ENCODE measurements at places on chromosomes 16 and 17. TPM values are rescaled to one million over a fixed set of nuclear protein-coding genes. Genes with fewer than 3 reads are reported as not detected.

Gene CTF1
- total RNA-seq, result 0.22 TPM

Gene TPSAB1
- total RNA-seq, result not detected

Gene HS3ST3B1
- 13.4 TPM for total RNA-seq

Gene MRM1
- total RNA-seq, result 13.5 TPM

Gene TAT
- total RNA-seq, result not detected

Gene MYH13
- not detected for total RNA-seq

Gene TPSG1
- not detected for total RNA-seq

Gene CTRL
- 3.1 TPM for total RNA-seq

Gene TBC1D3H
- not detected for total RNA-seq

Gene TEX14
- 0.14 TPM for total RNA-seq

Gene RTN4RL1
- 0.17 TPM for total RNA-seq

Gene ADORA2B
- 0.27 TPM for total RNA-seq

Gene ABCC11
- 0.33 TPM for total RNA-seq

Gene CCL22
- 1.7 TPM for total RNA-seq

Gene CMTM1
- total RNA-seq, result 11.5 TPM

Gene HASPIN
- total RNA-seq, result 22.7 TPM

Gene ITGAD
- not detected for total RNA-seq

Gene KCNJ18
- total RNA-seq, result not detected

Gene SPATA22
- not detected for total RNA-seq

Gene KRTAP9-8
- not detected for total RNA-seq

Gene CMTM2
- total RNA-seq, result 0.36 TPM

Gene CYBA
- 262 TPM for total RNA-seq

Gene ZP2
- not detected for total RNA-seq

Gene GUCY2D
- not detected for total RNA-seq

Gene BRIP1
- total RNA-seq, result 14.1 TPM

Gene BRICD5
- total RNA-seq, result 5.7 TPM

Gene PPL
- not detected for total RNA-seq

Gene TMEM107
- total RNA-seq, result 32.6 TPM

Gene VPS35L
- 38.0 TPM for total RNA-seq

Gene UNC119
- 38.0 TPM for total RNA-seq

Gene C16orf92
- not detected for total RNA-seq

Gene TP53TG3B
- total RNA-seq, result not detected

Gene PLCG2
- total RNA-seq, result 8.3 TPM

Gene C17orf50
- total RNA-seq, result not detected

Gene MYH2
- not detected for total RNA-seq

Gene ASGR2
- total RNA-seq, result not detected

Gene KCNH6
- total RNA-seq, result not detected

Gene NPIPB9
- total RNA-seq, result 0.58 TPM

Gene BHLHA9
- total RNA-seq, result not detected

Gene ENPP7
- not detected for total RNA-seq

Gene KSR1
- total RNA-seq, result 60.8 TPM

All from activated CD4-positive, alpha-beta memory T cell treated with anti-CD3 and anti-CD28 coated beads for 36 hours (primary cell).